ENCODE measurements at places on chromosomes 1 and 21.

DNA sequence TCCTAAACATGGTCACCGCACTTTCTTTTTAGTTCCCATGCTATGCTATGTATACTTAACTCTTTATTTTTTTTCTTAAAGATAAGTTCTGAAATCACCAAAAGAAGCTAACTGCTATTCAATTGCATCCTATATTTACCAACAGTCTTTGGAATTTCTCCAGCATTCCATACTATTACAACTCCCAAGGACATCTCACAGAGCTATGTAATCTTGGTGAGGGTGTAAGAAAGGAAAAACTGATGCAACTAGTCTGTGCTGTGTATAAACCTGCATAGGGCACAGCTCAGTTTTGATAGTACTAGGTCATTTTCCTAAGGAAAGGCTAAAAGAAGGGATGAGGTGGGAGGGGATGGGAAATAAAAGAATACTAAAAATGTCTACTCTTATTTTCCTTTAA lies 78.0 kb downstream of the PTPN14 start:
- DNase-seq = no peak

GRCh38 chr1:19426294-19427086 lies 58.8 kb downstream of the CAPZB start:
- DNase-seq = no peak

- peak; percentile 28 for DNase-seq
These were observed 4.5 kb downstream of the PLA2G2A start for GRCh38 chr1:19974822-19975416.

GRCh38 chr1:40256401-40257084 lies 1.5 kb upstream of the ZMPSTE24 start:
- no peak for DNase-seq

DNA sequence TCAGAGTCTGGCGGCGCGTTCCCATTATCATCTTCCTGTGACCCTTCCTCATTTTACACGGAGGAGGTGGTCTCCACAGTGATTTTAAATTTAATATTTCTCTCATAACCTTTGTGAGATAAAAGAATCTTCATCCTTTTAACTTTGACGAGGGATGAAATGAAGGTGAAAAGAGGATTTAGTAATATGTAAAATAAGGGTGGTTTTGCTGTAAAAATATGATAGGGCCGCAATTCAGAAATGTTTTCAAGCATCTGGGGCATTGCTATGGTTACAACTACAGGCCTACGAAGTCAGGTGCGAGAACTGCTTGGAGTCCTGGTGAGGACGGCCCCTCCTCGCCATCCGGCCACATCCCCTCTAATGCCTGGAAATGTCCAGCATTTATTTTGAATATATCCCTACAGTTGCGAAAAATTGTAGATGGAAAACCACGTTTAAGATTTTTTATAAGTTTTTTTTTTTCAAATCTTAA lies 422 bp upstream of the RSBN1 start:
- DNase-seq = no peak

DNA sequence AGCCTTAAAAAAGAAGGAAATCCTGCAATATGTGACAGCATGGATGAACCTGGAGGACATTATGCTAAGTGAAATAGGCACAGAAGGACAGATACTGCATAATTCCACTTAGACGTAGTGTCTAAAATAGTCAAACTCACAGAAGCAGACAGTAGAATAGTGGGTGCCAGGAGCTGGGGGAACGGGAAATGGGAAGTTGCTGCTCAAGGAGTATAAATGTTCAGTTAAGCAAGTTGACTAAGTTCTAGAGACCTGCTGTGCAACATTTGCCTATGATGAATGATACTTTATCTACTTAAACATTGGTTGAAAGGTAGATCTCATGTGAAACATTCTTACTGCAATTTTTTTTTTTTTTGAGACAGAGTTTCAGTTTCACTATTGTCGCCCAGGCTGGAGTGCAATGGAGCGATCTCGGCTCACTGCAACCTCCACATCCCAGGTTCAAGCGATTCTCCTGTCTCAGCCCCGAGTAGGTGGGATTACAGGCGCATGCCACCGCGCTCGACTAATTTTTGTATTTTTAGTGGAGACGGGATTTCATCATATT lies 197.8 kb downstream of the HIVEP3 start:
- DNase-seq = no peak

DNA sequence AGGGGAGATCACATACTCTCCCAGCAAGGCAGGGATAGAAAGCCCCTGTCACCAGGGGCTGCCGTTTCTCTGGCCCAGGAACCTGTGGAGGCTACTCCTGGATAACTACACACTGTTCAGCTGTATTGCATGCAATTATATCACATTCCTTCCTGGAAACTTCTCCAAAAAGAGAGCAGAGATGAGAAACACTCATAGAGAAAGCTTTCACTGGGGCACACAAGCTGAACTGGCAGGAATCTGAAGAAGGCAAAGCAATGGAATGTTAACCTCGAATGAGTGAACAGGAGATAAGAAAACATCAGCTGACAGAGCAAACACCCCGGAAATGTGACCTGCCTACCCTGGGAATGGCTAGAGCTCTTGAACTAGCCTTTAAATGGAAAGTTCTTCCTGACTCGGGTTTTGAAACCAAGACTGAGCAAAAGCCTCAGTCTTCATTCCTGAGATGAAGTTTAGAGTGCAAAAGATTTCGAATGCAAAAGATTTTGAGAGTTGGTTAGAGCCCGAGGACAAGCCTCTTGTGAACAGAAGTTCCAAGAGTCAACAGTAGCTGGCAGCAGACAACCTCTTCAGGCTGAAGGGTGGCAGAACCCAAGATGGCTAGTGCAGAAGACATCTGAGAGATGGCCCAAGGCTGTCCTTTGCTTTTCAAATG lies 32.3 kb downstream of the CCN1 start:
- DNase-seq = no peak

GRCh38 chr21:20631633-20632032 lies 366.6 kb upstream of the NCAM2 start:
- DNase-seq = no peak

DNA sequence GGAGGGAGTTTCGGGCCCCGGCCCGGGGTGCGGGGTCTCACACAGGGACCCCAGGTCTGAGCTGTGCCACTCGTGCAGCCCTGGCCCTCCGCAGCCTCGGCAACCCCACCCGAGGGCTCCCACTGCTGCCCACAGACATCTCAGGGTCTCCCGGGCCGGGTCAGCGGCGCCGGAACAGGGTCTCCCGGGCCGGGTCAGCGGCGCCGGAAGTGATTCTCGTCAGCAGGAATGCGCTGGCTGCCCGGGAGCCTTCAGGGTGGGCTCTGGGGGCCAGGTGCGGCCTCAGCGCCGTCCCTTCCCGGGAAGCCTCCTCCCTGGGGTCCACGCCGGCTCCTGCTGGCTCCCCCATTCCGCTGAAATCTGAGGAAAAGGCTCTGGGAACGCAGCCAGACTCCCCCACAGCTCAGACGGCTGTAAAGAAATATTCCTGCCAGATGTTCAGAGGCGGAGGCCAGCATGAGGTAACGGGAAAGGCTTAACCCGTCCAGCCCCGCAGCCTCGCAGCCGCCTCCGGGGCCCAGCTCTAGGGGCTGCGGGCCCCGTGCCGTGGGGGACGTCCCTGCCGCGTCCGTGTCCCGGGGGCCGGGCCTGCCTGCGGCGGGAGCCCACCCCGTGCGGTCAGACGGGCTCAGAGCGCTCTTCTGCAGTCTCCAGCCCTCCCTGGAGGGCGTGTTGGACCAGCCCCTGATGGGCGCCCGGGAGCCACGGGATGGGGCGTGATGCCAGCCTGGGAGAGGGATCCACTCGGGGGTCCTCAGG lies 8.7 kb upstream of the COL6A1 start:
- DNase-seq = no peak

DNA sequence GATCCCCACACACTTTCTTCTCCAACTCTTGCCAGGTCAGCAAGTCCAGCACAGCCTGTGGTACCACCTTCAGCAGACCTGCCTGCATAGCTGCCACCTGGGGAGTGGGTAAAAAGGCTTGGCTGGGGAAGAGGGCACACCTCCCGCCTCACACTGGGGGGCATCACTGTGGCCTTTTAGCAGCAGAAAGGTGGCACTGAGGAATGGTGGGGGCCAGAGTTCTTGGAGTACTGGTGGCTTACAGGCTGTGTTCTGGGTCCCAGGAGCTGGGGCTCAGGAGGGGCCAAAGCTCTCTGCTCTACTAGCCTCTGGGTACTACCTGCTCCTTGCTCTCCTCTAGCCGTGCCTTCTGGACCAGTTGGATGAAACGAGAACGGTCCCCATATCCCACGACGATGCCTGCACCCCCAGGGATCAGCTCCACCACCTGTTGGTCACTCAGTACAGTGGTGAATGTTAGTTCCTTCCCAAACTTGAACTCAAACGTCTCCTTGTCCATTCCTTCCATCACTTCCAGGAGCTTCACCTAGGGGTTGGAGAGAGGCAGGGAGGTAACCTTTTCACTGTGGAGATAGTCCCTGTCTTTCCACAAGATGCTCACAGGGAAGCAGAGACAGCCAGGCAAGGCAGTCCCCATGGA lies 6.7 kb downstream of the HECTD3 start:
- DNase-seq = no peak

- peak; percentile 90 for DNase-seq
These were observed 958 bp upstream of the CKS1B start for GRCh38 chr1:154973344-154974101.

DNA sequence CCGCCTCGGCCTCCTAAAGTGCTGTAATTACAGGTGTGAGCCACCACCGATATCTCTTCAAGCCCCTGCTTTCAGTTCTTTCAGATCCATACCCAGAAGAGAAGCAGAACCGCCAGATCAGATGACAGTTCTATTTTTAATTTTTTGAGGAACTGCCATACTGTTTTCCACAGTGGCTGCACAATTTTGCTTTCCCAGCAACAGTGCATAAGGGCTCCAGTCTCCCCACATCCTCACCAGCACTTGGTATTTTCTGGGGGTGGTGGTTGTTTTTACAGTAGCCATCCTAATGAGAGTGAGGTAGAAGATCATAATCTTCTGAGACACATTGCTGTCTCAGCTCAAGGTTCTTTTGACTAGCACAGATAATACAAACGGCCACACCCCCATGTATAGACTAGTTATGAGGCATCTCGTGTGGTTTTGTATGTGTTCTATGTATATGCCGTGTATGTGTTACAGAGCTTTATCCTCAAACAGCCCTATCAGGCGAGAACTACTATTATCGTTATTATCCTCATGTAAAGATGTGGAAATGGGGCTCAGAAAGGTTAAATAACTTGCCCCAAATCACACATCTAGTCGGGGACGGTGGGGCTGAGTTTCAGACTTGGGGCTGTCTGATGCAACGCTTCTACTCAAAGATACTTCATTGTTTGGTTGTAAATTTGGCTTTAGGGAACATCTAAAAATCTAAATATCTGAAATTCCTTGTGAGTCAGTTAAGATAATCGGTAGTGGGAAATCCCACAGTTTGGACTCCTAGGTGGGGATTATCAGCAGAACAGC lies 12.0 kb downstream of the FHAD1 start:
- DNase-seq = no peak

DNA sequence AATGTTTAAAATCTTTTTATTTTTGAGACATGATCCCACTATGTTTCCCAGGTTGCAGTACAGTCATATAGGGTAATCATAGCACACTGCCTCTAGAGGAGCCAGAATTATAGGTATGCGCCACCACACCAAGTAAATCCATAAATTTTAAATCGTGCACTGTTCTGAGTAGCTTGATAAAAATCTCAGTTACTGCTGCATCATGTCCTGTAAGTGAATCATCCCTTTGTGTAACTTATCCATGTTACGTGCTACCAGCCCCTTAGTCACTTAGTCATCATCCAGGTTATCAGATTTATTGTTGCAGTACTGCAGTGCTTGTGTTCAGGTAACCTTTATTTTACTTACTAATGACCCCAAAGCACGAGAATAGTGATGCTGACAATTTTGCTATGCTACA lies 1770.9 kb downstream of the BRINP3 start:
- DNase-seq = no peak

DNA sequence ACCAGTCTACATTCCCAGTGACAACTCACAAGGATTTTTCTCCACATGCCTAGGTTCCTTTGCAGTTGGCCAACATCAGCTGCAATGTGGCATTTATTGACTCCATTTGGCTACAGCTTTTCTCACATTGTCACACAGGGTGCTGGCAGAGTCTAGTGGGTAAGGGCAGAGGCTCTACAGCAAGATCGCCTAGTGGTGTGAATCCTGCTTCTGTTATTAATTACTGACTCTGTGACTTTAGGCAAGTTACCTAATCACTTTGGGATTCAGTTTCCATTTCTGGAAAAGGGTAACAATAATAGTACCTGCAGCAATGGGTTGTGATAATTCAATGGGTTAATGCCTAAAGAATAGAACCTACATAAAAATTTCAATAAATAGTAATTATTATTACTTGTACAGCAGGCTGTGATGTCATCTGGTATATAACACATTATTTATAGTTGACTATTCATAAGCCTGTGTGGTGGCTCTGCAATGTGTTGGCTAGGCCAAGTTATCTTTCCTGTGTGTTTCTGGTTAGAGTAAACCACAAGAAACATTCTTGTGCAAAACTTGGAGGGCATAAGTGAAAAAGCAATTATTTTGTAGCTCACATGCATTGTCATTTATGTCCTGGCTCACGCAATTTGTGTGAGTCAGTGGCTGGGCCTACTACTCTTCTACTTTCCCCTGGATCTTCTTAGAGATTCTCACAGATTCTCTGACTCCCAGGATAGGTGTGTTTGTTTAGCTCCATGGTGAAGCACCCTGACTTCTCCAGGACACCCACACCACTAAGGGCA lies 59.5 kb downstream of the PTGS2 start:
- no peak for DNase-seq

GRCh38 chr1:236543065-236543669 lies 19.4 kb downstream of the LGALS8 start:
- no peak for DNase-seq

DNA sequence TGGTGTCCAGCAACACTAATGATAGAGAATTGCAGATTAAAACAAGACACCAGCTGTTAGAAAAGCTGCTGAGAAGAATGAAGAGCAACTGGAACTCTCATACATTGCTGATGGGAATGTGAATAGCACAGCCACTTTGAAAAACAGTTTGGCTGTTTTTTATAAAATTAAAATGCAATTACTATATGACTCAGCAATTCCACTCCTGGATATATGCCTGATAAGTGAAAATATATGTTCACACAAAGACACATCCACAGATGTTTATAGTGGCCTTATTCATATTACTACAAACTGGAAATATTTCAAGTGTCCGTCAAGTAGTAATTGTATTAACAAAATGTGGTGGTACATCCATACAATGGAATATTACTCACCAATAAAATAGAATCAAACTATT lies 99.7 kb upstream of the HAO2 start:
- DNase-seq = no peak

GRCh38 chr1:55612988-55613387 lies 397.8 kb upstream of the USP24 start:
- DNase-seq = no peak

- no peak for DNase-seq
These were observed 60.1 kb downstream of the ELK4 start for GRCh38 chr1:205571747-205572146.

DNA sequence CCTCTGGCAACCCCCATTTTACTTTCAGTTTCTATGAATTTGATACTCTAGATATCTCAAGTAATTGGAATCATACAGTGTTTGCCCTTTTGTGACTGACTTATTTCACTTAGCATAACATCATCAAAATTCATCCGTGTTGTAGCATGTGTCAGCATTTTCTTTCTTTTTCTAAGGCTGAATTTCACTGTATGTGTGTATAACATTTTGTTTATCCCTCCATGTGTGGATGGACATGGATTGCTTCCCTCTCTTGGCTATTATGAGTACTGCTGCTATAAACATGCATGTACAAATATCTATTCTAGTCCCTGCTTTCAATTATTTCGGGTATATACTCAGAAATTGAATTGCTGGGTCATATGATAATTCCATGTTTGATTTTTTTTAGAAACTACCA lies 97.3 kb downstream of the MAP3K21 start:
- no peak for DNase-seq
